ENCODE measurements at places on chromosomes 1 and 21.

GRCh38 chr1:210434223-210434622 lies 105.5 kb downstream of the HHAT start:
- DNase-seq = no peak

DNA sequence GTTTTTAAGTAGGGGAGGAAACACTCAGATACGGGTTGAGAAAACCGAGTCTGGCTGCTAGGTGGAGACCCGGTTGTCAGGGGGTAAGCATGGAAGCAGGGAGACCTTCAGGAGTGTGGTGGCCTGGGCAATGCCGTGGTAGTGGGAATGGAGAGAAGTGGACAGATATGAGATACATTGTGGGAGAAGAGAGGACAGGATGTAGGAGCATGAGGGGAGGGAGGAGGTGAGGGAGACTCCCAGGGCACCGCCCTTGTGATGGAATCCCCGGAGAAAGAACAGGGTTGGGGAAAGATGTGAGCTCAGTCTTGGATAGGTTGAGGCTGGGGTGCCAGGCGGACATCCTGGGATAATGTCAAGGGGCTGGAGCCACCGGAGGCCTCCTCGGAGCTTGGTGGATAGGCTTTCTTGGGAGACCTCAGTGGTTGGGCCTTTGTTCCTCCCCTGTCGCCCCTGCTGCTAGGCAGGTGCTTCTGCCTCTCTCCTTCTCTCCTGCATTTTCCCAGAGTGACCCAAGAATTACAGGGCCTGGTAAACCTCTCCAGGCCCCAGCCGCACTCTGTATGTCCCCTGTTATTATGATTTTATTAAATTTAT lies 21.3 kb downstream of the ZNF362 start:
- DNase-seq = no peak

DNA sequence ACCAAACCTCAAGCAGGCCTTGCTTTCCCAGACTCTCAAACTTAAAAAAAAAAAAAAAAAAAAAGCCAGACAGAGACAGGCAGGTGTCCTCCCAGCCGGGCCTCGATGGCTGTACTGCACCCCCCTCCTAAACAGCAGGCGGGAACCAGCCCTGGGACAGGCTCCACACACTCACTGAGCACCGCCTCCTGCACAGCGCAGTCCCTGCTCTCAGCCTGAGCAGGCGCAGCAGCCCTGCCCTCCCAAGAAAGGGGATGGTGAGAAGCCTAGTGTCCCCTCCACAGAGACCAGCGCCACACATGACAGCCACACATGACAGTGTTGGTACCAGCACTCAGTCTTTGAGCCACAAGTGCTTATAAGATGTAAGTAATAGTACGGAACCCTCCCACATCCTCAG lies 11.9 kb downstream of the MX2 start:
- DNase-seq = no peak

DNA sequence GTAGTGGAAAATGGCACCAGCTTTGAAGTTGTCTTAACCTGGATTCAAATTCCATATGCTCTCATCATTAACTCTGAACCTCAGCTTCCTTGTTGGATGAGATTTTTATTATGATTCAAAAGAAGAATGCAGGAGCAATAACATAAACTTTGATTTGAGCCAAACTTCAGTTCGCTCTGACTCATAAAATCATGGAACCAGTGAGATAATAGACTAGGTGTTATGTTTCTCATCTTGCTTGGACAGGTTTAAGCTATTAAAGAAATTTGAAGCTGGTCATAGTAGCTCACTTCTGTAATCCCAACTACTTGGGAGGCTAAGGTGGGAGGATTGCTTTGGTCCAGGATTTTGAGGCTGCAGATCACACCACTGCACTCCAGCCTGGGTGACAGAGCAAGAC lies 172.8 kb downstream of the CLEC20A start:
- DNase-seq = no peak

GRCh38 chr1:226149806-226150205 lies 36.7 kb downstream of the ACBD3 start:
- no peak for DNase-seq

DNA sequence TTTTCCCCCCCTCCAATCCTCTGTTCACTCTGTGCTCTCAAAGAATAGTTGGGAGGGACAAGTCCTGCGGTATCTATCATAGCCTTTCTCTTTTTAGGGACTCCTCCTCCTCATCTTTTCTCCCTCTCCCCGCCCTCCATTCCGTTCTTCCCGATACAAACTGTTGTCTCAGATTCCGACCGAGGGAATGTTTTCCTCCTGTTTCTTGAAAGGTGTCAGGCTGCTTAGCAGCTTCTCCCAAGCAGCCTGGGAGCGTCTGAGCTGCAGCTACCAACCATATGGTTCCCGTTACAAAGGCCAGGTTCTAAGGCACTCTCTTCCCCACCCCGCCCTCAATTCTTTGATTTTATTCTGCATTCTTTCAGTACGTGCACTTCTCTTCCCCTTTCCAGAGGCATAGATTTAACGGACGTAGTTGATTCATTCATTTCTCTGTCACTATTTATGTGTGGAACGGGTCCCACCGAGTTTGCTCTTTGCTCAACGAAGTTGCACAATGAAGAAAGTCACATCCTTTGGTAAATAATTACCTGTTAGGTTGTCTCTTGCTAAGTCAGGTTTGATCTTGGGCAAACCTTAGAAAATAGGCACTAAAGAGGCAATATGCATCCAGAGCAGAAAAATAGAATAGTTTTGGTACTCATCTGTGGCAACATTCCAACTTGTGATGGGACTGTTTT lies 2.8 kb downstream of the ADGRL2 start:
- no peak for DNase-seq

DNA sequence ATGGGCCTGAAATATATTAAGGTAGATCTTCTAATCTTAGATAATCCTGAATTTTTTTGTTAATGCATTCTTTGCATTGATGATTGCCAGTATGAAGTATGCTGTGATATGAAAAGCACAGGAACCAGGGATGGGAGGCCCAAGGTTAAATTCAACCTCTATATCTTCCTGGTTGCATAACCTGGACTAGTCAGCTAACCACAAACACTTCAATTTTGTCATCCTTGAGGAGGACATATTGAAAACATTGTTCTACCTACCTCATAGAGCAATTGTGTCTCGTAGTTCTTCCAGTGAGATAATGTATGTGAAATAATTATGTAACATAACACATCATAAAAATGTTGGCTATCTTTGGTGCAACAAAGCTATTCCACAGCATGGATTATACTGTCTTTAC lies 25.6 kb downstream of the PDC start:
- DNase-seq = no peak

- DNase-seq = no peak
Observed at GRCh38 chr1:27928216-27928954, 6.4 kb upstream of the SMPDL3B start.

DNA sequence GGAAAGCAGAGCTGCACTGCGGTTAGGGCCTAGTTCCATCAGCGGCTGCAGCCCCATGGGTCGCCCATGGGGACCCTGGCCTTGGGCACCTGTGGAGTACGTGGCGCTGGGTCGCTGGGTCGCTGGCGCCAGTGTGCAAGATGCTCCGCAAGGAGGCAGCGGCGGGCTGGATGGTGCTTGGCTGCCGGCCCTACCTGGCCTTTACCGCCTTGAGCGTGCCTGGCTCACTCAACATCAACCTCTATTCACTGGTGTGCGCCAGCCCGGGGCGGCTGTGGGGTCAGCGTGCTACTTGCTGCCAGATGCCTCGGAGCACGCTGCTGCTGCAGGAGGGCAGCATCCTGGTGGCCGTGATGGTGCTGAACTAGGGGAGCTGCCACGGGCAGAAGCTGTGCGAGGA lies 85.1 kb upstream of the RHOU start:
- no peak for DNase-seq
